Femur (tissue), 1 donor: ENCODE measurements at places on chromosomes 16 and 17.

- DNase-seq, result no peak
Measured at GRCh38 chr16:28166394-28167208, 45.2 kb downstream of the XPO6 start.

- peak; percentile 95 for DNase-seq
Measured at GRCh38 chr16:28553776-28554633, at the start of gene SGF29. SGF29 (plus strand) TSS chr16:28553920; CDS start chr16:28581070, 27,150 bp downstream.

DNA sequence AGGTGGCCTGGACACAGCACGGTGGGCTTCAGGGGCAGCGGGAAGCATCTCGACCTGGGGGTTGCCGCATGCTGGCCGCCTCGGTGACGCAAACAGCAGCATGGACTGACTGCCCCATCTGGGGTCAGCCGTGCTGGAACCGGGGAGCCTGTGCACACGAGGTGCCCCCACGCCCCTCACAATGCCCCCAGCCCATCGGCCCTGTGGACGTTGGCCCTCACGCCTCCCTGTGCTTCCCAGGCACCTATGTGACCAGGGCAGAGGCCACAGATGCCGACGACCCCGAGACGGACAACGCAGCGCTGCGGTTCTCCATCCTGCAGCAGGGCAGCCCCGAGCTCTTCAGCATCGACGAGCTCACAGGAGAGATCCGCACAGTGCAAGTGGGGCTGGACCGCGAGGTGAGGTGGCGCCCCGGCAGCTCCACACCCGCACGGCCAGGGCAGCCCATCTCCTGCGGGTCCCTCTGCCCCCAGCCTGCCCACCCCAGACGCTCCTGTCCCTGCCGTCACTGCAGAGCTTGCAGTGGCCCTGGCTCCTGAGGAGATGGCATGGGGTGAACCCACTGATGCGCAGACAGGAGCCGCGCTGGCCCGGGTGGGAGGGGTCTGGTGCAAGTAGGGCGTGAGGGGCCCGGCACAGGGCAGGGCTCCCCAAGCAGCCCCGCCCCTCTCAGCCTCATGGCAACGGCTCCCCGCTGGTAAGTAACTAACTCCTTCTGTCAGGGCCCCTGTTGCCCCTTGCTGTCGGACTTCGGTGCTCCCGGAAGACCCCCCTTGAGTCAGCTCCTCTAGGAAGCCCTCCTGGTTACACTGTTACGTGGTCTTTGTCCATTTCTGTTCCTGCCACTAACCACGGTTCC lies 13.6 kb downstream of the CDH15 start:
- peak; percentile 50 for DNase-seq

GRCh38 chr17:21680366-21680765 lies 12.0 kb upstream of the KCNJ18 start:
- no peak for DNase-seq

- DNase-seq, result no peak
Measured at GRCh38 chr16:24348545-24349290, 92.6 kb downstream of the CACNG3 start.

DNA sequence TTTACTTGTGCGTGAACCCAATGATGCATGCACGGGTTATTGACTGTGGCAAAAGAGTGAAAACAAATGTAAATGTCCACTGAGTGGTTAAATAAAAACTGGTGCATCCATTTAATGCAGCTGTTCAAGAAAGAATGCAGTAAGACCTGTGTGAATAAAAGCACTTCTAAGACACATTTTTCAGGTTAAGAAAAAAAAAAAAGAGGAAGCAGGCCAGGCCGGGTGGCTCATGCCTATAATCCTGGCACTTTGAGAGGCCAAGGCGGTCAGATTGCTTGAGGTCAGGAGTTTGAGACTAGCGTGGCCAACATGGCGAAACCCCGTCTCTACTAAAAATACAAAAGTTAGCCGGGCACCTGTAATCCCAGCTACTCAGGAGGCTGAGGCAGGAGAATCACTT lies 11.8 kb downstream of the CNGB1 start:
- no peak for DNase-seq

- no peak for DNase-seq
Measured at GRCh38 chr16:22161999-22162655, at the start of gene SDR42E2. SDR42E2 (plus strand) TSS chr16:22162506; CDS start chr16:22165583, 3,077 bp downstream.

GRCh38 chr17:63993368-63993985 lies 4.7 kb upstream of the PRR29 start:
- DNase-seq, result peak; percentile 15

DNA sequence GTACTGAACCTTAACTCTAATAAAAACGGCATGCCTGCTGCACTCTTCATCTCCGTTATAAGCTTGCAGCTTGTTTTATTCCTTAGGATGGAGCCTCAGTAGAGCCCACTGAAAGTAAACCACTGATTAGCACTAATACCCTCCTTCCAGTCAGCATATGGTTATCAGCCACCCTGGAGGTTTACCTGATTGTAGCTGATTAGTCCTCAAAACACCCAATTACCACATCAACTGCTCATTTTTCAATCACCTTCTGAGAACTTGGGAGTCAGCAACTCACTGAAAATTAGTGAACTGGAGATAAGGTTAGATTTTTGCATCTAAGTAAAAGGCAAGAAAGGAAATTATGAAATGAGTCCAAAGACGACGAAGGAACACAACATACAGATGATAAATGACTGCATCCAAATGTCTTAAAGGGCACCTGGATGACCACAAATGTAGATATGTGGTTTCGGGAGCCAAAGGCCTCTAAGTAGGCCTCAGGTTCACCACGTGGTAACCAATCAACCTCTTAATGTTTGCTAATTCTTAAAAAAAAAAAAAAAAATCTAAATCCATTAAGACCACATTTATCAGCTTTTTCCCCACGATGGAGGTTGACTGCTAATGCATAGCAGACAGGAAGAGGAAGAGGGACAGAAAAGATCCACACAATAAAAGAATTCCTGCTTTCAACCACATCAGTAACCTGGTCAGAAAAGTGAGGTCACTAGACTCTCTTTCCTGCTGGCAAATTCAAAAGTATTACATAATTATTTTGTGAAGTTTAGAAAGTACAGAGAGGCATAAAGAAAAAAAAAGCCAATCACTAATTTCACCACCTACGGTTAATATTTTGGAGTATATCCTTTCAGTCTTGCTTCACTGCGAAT lies 28.0 kb downstream of the DCUN1D3 start:
- DNase-seq, result no peak

GRCh38 chr17:78707016-78707415 lies 75.1 kb downstream of the CYTH1 start:
- no peak for DNase-seq
